ENCODE measurements at places on chromosomes 12 and 14.

GRCh38 chr12:32344047-32344446 is 55.3 kb upstream of the FGD4 start:
- no peak for DNase-seq

DNA sequence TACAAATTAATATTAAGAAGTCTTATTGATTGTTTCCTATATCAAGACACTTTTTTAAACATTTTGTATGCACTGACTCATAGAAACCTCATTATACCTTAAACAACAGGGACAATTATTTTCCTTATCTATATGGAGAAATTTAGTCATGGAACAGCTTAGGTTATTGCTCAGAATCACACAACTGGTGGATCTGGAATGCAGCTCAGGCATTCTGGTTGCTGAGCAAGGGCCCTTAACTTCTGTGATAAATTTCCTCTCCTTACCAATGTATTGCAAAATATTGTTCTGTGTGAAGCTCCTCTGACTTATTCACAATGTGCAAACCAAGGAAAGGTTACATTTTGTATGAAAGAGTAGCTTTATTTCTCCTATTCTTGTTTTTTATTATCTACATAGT is 817.8 kb downstream of the LRFN5 start:
- DNase-seq, result no peak

GRCh38 chr14:41137741-41138140 is 468.9 kb upstream of the LRFN5 start:
- DNase-seq, result no peak

DNA sequence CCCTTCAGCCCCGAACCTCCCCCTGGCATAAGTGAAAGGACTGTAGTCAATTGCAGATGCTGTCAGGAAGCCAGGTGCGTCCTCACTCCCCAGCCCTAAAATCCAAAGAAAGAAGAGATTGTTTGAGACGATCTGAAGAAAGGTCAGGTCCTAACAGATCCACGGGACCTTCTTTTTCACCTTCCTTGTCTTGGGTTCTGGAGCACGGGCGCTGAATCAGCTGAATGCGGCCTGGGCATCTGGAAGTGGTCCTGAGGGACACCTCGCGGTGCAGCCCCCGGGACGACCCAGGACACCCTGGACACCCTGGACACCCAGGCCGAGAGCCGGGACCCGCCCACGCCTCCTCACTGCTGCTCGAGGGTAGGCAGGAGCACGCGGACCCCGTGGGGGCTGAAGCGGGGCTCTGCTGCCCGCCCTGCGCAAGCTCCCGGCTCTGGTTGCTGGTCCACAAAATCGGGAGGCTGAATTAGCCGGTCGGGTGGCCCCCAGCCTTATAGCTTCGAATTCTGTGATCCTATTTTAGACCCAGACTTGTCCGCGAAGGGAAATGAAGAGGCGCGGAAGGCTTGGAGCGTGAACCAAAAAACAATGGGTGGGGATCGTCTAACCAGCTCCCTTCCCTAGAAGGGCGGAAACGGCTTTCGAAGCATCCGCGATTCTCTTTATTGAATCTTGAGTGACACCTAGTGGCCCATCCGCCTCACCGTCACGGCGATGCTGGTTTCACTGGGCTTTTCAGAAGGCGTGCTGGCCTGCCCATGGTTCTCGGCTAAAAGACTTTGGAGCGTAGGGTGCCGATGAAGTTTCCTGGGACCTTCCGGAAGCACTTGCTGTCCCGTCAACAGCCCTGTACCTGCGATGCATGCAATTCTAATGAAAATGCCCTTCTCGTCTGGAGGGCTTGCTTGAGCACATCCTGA is 46.4 kb upstream of the PLXNC1 start:
- peak; percentile 92 for DNase-seq

DNA sequence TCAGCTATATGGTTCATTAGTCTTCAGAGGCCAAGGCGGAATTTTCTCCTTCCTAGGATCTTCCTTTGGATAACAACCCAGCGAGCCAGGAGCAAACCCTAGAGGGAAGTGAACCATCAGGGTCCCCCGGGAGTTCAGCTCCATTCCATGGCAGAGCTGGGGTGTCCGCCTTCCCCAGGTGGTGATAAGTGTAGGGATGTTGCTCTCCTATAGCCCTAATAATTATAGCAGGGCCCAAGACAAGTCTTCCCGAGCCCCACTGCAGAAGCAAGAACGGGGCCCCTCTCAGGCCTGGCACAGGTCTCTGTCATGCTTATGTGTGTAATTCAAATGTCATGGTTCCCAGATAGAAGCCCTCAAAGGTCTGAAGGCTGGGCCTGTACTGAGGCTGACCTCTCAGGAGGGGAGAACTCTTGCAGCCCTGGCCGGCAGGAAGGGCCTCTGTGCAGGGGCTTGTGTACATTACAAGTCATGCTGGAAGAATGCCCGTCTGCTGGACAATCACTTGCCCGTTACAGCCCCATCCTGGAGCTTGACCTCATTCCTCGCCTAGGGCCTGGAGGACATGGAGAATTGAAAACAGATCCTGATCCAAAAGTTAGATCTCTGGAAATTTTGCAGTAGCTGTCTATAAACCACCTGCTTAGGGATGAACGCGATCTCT is 17.3 kb downstream of the LRTM2 start:
- DNase-seq, result no peak

DNA sequence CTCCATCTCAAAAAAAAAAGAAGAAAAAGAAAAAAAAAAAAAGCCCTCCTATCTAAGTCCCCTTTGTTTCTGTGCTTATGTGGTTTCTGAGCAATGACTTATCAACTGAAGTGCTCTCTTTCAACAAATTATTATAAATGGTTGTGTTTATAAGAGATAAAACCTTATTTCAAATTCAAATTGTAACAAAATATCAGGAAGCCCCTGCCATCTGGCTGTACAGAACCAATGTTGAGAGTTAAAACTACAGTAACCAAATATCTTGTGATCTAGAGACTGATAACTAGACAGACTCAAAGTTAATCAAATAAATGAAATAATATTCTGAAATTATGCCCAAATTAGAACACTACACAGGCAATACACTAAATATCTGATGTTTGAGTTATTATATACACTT is 143.0 kb upstream of the CPNE8 start:
- no peak for DNase-seq

GRCh38 chr12:2453761-2454090 is 341.0 kb upstream of the FKBP4 start:
- DNase-seq, result no peak

- no peak for DNase-seq
Observed at GRCh38 chr14:69137843-69138535, 14.9 kb downstream of the DCAF5 start.

GRCh38 chr12:7581625-7582024 is 78.0 kb upstream of the CD163 start:
- no peak for DNase-seq

DNA sequence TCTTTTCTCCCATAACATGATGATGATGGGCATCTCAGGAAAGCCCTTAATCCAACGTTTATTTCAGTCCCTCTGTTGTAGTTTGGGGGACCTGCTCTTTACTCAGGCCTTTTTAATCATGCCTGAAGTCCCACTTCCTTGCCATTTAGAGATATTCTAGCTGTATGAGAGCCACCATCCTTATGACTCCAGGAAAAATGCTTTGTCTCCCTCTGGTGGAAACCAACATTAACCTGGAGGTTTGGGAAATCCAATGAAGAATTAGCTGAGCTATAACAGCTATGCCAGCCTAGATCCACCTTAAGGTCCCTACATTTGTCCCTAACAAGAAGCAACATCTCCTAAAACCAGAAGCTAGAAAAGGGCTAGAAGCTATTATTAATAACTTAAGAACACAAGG is 1399.1 kb downstream of the LRFN5 start:
- no peak for DNase-seq

- DNase-seq, result peak; percentile 10
Observed at GRCh38 chr14:89598548-89599186, 181.6 kb upstream of the FOXN3 start.

DNA sequence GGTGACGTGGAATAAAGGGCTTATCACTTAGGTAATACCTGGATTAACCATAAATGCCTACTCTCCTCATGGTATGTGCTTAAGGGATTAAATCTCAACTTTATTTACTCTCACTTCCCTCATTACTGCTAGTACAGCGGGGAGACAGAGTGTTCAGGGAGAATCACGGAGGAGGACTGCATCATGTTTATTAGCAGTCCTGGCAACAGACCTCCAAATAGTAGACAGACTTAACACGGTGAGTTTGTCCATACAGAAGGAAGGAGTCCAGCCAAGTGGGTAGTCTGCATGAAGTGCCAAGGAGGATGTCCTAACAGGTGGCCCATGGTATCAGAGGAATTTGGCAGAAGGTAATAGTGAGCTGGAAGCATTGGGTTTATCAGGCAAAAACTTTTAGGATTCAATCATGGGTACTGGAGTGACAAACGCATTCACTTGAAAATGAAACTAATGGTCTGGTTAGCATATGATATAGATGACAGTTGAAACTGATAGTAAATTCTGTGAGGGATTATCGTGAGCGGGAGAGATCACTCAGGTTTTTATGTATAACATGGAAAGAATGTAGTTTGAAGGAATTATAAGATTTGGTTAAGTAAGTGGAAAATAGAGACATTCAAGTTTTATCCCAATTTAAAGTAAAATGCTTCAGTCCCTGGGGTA is 471.8 kb downstream of the TMEM117 start:
- DNase-seq, result no peak

DNA sequence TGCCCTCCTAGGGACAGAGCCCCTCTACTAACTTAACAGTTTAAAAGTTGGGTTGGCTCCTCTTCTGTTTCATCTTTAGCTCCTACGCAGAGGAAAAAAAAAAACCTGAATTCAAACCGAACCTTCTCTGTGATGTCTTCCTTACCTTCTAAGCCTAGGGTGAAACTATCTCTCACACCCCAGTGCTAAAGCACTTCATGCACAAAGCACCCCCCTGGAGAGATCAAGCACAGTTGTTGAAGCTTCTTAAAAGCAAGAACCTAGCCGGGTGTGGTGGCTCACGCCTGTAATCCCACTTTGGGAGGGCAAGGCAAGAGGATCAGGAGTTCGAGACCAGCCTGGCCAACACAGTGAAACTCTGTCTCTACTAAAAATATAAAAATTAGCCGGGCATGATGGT is 37.6 kb downstream of the CORO1C start:
- no peak for DNase-seq

DNA sequence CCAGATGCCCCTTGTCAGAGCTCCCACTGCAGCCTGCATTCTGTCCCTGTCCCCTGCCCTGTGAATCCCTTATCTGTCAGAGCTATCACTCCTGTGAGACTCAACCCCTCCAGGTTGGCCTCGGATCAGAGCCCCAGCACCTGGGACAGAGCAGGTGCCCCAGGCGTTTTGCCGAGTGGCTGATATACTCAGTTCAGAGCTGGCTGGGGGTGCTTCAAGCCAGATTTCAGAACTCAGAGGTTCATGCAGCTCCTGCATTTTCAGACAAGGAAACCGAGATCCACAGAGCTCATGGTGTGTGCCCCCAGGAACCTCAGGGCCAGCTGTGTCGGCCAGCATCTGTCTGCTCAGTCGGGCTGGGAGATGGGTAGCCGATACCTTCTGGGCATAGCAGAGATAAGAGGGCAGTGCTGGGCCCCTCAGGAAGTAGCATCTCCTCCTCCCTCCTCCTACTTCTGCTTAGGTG is 228.0 kb upstream of the RTL1 start:
- DNase-seq, result no peak

All from NCI-H345 (cell line).